ENCODE measurements at places on chromosomes 2 and 18.

GRCh38 chr2:234341306-234341985, 155.4 kb downstream of the ARL4C start:
- no peak for DNase-seq

- DNase-seq, result no peak
These were observed 965.2 kb upstream of the FANCL start for GRCh38 chr2:59206361-59206760.

GRCh38 chr2:9262671-9263171, 56.1 kb downstream of the ASAP2 start:
- DNase-seq, result no peak

DNA sequence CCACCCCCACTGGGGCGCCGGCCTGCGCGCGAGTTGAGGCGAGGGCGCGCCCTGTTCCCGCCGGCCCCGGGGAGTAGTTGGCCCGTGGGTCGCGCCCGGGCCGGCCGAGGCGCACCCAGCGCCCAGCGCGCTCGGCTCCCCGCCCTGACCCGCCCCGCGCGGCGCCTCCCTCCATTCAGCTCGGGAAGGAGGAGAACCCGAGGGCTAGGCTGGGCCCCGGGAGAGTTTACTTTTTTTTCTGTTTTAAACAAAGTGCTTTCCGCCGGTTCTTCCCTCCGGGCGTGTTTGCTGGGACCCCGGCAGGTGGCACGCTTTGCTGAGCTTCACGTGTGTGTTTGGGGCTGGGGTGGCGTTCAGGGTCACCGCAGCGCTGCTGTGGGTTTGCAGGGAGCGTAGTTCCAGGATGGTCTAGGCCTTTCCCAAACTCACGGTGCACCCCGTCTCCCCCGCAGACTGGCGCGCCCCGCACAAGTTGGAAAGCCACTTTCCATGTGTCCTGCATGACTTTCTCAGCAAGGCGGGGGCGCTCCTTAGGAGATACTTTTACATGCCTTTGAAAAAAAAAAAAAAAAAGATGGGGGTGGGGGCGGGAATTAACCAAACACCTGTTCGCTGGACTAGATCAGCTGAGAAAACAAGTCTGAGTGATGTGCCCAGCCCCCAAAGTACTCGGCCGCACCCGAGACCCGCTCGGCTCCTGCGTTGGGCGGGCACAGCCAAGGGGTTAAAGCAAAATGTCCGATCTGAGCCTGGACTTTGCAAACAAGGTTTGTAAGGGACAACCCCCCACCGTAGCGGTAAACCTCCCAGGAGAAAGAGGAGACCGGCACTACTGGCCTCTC, 825 bp downstream of the ITGA6 start:
- peak; percentile 68 for DNase-seq

DNA sequence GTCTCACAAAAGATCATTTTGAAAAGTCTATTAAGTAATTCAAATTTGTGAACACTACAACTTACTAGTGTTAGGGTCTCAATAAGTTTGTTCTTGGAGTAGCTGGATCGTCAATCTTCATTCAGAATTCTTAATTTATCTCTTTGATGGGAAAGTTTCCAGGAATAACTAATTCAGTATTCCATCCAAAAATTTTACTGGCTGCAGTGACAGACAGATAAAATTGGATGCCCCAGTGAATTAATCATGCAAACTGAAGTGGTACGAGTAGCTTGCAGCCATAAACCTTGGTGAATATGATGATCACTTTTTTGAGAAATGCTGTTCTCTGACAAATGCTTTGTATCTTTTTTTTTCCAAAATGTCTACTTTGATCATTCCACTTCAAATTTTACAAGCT, 112.8 kb downstream of the LYPD6 start:
- DNase-seq, result no peak
